ENCODE measurements at places on chromosomes 7 and 10.

DNA sequence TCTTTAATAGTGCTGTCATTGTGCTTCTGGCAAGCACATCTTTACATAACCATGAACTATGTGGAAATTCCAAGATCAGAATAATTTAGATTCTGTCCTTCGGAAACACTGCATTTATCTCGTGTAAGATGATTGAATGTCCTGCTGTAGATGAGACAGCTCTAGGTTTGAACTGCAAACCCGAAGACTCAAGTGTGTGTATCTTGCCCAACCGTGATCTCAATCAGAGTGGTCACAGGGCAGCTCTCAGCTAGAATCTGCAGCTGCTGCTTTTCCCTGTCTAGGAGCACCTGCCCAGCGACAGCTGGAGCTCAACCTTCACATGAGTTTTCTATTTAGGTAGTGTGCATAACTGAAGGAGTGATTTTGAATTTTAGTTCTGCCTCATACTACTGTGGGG lies 17.5 kb upstream of the KIF20B start:
- no peak for DNase-seq

GRCh38 chr10:132764108-132764507 lies 21.8 kb downstream of the NKX6-2 start:
- no peak for DNase-seq

- DNase-seq: no peak
These were observed 62.0 kb downstream of the CCNY start for GRCh38 chr10:35398355-35398754.

DNA sequence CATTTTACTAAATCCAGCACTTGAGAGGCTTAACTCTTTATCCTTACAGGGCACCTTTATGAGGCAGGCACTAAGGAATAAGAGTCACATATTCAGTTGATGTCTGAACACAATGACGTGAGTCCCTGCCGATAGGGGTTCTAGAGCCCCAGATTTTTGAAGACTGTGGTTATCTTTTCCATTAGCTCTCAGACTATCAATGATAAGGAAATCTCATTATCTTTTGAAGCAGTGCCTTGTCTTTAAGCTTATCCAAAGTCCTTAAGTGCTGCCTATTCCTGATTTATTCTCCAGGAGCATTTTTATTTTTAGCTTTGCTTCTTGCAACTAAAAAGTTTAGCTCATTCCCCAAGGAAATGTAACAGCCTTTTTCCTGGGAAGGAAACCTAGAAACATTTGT lies 444.1 kb upstream of the LRRN3 start:
- no peak for DNase-seq

- no peak for DNase-seq
These were observed 13.1 kb downstream of the VOPP1 start for GRCh38 chr7:55558962-55559920.

Measured in CD4-positive, alpha-beta T cell treated with Interleukin-6 for 4 hours (primary cell).